ENCODE measurements at places on chromosomes 12 and 14.

- no peak for DNase-seq
Observed at GRCh38 chr12:12560587-12561370, 1.9 kb downstream of the DUSP16 start.

GRCh38 chr12:131093971-131094830 is 140.5 kb downstream of the ADGRD1 start:
- no peak for DNase-seq

GRCh38 chr14:105418269-105419194 is 1.1 kb upstream of the MTA1 start:
- DNase-seq, result no peak

- DNase-seq, result no peak
Observed at GRCh38 chr12:19847294-19848059, 408.2 kb downstream of the AEBP2 start.

GRCh38 chr14:92538412-92538985 is 24.9 kb downstream of the RIN3 start:
- DNase-seq, result no peak

GRCh38 chr14:104753528-104754212 is 723 bp downstream of the SIVA1 start:
- DNase-seq, result no peak

DNA sequence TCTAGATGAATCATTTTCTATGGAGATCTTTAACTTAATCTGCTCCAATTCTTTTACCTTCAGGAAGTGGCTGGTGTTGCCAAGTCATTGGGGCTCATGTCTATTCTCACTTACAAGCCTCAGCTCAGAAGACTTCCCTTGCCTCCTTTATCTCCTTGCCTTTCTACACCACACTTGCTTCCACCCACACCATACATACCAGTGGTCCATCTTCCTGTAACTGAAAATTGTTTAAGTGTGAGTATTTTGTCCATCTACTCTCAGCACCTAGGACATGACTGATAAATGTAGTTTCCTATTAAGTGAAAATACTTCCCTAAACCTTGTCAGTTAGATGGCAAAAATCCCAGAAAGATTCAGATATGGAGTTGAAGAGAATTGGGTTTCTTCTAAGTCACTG is 199.7 kb upstream of the CPNE8 start:
- DNase-seq, result no peak

DNA sequence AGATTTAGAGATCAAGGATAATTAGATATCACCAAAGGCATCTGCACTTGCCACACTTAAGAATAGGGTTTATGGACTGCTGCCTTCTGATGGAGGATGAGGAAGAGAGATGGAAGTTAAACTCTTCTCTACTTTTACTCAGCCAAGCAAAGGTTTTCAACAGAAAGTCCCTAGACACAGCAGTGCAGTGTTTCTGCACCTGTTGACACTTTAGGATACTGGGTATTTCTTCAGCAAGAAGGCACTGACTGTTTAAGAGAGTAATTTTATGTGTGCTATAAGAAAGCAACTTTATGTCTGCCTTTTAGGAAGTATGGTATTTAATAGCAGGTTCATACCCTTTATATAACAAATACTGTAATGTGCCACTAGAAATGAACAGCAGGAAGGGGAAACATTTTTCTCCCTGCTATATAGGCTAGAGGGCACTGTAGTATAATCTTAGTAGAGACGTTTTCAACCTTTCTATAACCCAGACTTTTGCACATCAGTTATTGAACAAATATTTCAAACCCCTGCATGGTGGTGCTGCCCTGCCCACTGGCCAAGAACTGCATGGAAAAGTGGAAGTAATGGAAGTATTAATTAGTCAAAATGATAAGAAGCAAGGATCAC is 225.0 kb upstream of the GRIP1 start:
- no peak for DNase-seq

- no peak for DNase-seq
Observed at GRCh38 chr14:23015618-23016017, 5.7 kb upstream of the C14orf93 start.

GRCh38 chr12:28610401-28611114 is 420.3 kb downstream of the CCDC91 start:
- DNase-seq, result no peak

Data from stimulated activated CD4-positive, alpha-beta T cell treated with anti-CD3 and anti-CD28 coated beads, Interleukin-1b, Interleukin-23, amount 100 ng/mL, for 1 hour (primary cell).